ENCODE measurements at places on chromosomes 12 and 14.

DNA sequence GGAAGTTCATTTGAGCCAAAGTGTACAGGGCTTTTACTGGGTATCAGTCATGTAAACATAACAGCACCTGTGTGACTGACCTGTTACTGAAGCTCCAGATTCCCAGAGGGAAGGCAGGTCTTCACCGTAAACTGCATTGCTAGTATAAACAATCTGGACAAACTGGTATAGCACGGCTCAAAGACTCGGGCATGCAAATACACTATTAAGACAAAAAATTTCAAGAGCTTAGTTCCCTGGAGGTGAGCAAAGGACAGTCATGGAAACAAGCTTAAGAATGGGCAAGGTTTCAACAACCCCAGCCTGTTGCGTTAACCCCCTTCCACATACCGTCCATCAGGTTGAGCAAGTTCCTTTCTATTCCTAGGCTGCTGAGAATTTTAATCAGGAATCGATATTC lies 9.4 kb downstream of the PARP11 start:
- DNase-seq = peak; percentile 8

DNA sequence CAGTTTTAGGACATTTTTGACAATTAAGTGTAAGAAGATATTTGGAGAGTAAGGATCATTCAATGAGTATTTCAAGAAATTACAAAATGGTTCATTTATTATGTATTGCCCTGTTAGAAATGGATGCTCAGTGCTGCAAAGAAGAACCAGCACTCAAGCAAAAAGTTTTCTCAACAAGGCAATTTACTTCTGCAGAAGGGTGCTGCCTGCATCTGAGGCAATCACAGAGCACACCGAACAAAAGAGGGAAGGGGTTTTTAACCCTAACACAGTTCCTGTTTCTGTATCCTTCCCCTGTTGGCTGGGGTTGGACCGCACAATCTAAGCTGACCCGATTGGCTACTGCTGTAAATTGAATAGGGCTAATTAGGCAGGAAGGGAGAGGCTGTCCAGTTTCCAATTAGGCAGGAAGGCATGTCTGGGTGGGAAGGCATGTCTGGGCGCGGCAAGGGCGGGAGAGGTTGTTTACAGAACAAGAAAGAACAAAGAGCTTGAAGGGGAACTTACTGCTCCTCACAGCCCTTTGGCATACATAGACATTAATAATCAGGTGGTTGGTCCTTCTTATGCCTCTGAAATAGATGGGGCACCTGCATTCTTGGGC lies 41.4 kb downstream of the SPTSSA start:
- no peak for DNase-seq

GRCh38 chr12:265096-265495 lies 2.5 kb upstream of the SLC6A13 start:
- DNase-seq = no peak

DNA sequence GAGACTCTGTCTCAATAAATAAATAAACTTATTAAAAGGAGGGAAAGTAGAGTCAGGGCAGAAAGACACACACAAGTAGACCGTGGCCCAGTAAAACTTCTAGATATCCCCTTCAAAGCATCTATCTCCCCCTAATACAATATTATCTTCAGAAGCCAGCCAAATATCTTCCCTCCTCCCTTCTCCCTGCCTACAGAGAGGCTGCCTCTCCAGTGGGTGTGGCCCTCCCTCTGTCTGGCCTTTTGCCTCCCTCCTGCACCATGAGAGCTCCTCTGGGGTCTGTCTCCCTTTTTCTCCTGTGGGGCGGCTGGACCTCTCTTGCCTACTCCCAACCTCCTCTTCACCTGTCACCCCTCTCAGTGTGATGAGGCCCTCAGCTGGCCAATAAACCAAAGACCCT lies 139.2 kb downstream of the EGLN3 start:
- DNase-seq = no peak

- no peak for DNase-seq
Observed at GRCh38 chr12:87427770-87428169, 601.4 kb downstream of the C12orf50 start.

DNA sequence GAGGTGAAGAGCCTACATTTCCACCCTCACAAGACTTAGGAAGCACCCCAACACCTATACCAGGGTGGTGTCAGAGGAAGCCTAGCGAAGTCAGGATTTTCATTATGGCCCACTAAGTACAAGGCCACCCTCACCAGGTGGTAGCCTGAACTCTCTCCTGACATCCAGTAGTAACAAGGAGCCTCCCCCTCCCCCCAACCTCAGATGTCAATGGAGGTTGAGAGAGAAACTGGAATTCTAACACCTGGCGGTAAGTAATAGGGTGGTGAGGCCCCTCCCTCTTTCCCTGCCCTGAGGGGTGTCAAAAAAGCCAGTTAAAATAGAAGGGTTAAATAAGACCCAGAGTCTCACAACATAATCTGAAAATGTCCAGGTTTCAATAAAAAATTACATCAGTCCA lies 37.6 kb downstream of the SINHCAF start:
- DNase-seq = no peak

GRCh38 chr12:128852026-128852698 lies 1.1 kb upstream of the GLT1D1 start:
- DNase-seq = no peak

DNA sequence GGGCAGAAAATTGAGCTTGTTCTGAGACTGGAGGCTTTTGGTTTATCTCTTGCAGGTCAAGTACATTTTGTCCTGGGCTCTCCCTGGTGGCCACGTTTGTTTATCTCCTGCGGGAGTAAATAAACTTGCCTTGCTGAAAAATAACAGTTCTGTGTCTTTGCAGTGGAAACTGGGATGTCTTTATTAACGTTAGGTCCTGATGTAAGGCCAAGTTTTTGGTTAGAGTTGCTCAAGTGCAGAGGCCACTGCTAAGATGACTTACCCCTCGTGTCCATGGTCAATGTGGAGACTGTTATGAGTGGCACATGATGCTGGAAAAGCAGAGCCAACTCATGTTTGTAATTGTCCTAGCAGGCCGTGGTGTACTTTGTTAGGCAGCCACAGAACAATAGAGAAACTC lies 3.8 kb downstream of the PTPN11 start:
- no peak for DNase-seq

DNA sequence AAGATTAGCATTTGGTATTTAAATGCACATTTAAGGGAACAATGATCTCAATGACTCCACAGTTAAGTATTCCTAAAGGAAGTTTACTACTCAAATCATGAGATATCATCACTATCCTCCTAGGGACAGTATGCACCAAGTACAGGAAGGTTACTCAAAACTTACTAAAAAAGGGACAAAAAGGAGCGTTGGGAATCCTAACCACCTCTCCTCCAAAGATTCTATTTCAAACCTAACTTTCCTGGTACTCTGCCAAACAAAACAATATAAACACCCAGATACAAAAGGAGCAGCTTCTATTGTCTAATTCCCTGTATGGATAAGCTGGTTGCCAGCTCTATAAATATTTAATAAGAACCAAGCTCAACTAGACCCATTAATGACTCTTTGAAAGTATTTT lies 377.7 kb downstream of the NUAK1 start:
- no peak for DNase-seq

DNA sequence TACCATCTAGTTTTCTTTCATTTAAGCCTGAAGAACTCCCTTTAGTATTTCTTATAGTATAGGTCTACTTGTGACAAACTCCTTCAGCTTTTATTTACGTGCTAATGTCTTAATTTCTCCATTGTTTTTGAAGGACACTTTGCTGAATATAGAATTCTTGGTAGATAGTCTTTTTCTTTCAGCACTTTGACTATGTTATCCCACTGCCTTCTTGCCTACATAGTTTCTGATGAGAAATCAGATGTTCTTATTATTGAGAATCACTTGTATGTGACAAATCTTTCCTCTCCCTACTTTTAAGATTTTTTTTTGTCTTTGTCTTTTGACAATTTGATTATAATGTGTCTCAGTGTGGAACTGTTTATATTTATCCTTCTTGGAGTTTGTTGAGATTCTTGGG lies 5.1 kb upstream of the MIS18BP1 start:
- no peak for DNase-seq

DNA sequence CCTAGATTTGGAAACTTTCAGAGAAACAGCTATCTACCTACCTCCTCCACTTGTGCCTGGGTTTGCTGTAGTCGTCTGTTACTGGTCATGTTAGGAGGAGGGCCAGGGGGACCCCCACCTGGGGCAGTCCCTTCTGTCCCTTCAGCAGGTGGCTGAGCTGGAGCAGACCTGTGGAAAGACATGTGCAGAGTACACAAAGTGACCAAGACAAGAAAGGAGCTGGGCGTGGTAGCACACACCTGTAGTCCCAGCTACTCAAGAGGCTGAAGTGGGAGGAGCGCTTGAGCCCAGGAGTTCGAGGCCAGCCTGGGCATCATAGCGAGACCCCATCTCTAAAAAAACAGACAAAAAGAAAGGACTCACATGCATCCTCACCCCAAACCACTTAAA lies 4.3 kb downstream of the VAMP1 start:
- no peak for DNase-seq

GRCh38 chr12:16300736-16301135 lies 23.3 kb upstream of the SLC15A5 start:
- no peak for DNase-seq

DNA sequence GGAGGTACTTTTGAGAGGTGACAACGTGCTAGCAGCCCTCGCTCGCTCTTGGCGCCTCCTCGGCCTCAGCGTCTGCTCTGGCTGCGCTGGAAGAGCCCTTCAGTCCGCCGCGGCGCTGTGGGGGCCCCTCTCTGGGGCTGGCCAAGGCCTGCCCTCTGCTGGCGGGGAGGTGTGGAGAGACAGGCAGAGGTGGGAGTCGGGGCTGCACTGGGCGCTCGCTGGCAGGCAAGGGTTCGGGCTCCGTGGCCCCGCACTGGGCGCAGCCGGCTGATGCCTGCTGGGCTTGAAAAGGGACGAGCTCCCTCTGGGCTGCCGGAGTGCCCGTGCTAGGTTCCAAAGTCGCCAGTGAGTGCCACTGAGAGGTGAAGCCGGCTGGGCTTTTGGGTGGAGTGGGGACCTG lies 580.0 kb downstream of the DIO2 start:
- DNase-seq = no peak

DNA sequence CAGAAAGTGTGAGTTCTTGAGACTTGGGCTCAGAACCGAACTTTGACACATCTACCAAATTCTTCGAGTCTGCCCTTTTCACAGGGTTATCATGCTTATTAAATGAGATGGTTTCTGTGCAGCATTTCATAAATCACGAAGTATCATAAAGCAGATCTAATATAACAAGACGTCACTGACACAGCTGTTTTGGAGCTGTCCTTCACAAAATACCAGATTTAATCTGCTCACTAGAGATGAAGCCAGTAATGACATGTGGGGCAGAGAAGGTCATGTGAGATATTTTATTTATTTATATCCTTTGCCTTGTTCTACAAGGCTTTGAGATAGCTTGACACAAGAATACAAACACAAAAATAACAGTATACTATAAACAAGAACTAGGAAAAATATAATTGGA lies 127.0 kb downstream of the RPAP3 start:
- no peak for DNase-seq

- DNase-seq = no peak
Observed at GRCh38 chr12:93245543-93245942, 132.2 kb upstream of the NUDT4 start.
